Mesenteric fat pad (tissue), 1 donor: ENCODE measurements at places on chromosomes 7 and 10.

- DNase-seq = no peak
These were observed 32.1 kb downstream of the SGCE start for GRCh38 chr7:94623820-94624219.

GRCh38 chr7:30150711-30151110 is 15.9 kb downstream of the MTURN start:
- DNase-seq = no peak

DNA sequence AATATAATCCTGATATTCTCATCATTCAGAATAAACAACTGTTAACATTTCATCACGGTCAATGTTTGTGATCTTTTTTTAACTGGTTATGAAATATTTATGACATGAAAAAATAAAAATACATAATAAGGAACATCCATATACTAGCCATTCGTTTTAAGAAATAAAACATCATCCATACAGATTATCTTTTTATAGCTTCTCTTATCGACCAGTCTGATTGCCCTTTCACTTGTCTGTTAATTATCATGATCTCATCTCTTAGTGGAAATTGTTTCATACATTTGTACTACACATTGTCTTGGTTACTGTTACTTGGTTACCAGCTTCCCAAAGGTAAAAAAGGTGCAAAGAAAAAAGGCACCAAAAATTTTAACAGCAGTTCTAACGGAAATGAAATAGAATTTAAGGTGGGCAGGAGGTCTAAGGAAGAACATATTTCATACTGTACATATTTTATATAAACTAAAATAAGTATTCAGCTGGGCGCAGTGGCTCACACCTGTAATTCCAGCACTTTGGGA is 8.4 kb downstream of the ARHGAP21 start:
- DNase-seq = no peak

DNA sequence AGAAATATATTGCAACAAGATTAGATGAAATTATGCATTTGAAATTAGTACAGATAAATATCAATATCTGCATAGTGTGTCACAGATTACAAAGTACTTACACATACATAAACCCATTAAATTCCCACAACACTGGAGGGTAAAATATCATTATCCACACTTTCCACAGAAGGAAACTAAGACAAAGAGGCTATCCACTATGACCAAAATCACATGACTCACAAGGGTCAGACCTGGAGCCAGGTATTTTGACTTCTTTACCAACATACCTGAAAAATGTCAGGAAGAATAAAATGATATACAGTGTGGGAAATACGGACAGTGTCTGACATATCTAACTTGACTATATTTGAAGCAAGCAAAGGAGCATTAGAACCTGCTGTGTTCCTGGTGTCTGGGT is 34.1 kb downstream of the HYCC1 start:
- no peak for DNase-seq

GRCh38 chr7:7650682-7651206 is 10.2 kb downstream of the UMAD1 start:
- DNase-seq = no peak

- DNase-seq = peak; percentile 33
These were observed 9.2 kb upstream of the HNRNPF start for GRCh38 chr10:43417950-43418768.

- DNase-seq = no peak
These were observed 35.7 kb downstream of the SMNDC1 start for GRCh38 chr10:110268971-110269370.

GRCh38 chr7:22660732-22661131 is 66.3 kb upstream of the IL6 start:
- no peak for DNase-seq

- no peak for DNase-seq
These were observed 247.0 kb downstream of the WDR11 start for GRCh38 chr10:121098211-121098610.

DNA sequence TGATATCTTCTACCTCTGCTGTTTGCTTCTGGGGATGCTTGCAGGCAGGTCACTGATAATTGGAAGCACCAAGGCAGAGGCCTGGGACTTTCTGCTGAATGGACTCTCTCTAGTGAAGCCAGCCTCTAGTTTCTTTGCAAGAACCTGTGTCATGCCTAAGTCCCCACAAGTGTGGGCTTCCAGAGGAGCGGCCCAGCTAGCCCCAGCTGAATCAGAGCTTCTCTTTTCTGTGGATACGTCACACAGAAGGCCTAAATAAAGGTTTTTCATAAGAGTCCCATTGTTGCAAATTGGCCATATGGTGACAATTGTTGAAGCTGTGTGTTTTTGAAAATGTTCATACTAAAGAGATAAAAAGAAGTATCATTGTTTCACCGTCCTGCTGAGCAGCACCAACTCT is 6.8 kb upstream of the OPALIN start:
- DNase-seq = peak; percentile 62

DNA sequence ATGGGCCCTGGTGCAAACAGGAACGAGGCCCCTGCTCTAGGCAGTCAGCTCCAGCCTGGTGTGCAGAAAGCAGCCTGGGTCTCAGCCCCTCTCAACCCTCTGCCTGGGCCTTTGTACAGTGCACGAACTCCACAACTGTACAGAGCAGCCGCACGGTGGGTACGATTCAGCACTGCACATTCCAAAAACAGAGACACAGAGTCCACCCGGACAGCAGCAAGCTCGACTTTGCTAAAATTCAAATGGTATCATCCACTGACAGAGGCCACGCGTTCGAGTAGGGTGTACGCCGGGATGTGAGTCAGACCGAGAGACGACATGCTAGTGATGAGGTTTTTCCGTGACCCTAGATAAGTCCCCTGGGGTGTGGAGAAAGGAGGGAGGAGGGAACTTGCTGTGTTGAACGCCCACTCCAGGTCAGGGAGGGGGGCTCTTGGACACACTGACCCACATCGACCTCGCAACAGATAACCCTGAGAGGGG is 65.6 kb upstream of the PDGFA start:
- no peak for DNase-seq

DNA sequence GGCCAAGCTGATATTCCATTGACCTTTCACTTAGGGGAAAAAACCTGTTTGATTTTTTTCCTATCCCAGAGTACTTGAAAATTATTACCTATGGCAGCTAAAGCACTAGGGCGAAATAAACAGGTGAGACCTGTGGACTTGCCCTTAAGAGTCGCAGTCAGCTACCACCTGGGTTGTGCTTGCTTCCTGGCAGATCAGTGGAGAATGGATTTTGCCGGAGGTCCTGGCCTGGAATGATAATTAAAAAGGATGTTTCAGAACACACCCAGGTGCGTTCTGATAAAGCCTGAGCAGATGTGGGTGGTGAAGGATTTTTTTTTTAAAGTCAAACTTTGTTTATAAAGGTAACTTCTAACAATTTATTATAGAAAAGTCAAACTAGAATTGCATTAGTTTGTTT is 59.1 kb downstream of the AUTS2 start:
- no peak for DNase-seq
